Stimulated activated CD4-positive, alpha-beta T cell treated with anti-CD3 and anti-CD28 coated beads, Interleukin-12 subunit alpha, Interleukin-12 subunit beta, amount 100 ng/mL, for 24 hours (primary cell): ENCODE measurements at places on chromosomes 11 and 22.

DNA sequence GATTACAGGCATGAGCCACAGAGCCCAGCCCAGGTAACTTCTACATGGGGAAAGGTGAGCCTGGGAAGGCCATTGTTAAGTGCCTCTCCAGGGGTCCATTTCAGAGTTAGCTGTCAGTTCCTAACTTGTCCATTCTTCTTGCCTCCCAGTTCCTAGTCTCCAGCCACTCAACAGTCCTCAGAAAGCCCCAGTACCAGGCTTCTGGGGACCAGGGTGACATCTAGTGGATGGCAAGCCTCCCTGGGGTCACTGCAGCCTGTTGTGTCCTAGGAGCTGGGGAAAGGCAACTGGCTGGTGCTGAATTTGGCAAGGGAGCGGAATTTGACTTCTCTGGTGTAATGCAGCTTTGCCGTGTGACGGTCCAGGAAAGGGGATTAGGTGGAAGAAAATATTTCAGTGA is 2.1 kb downstream of the LGALS12 start:
- no peak for DNase-seq

DNA sequence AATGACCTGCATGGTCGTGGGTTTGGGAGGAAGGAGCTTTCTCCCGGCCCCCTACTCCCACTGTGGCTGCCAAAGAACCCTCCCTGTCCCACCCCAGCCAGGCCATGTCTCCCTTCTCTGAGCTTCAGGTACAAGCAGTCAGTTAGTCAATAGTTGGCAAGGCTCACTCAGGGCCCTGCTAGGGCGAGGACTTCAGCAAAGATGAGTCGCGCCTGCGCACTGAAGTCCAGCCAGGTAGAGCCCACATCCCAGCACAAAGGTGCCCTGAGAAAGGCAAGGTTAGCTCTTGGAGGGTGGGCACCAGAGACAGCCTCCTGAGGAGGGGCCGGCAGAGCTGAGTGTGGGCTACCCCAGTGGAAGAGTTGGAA is 11.1 kb downstream of the C11orf86 start:
- no peak for DNase-seq

DNA sequence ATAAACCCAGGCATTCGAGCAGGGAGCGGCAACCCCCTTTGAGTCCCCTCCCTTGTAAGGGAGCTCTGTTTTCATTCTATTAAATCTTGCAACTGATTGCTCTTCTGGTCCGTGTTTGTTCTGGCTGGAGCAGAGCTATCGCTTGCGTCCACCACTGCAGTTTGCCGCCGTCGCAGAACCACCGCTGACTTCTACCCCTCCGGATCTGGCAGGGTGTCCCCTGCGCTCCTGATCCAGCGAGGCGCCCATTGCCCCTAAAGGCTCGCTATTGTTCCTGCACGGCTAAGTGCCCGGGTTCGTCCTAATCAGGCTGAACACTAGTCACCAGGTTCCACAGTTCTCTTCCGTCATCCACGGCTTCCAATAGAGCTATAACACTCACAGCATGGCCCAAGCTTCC is 10.4 kb upstream of the MS4A7 start:
- DNase-seq = no peak

GRCh38 chr11:65440831-65441499 is 18.4 kb downstream of the NEAT1 start:
- DNase-seq = no peak

- no peak for DNase-seq
These were observed 79.5 kb upstream of the TTC12 start for GRCh38 chr11:113234888-113235287.

- no peak for DNase-seq
These were observed 16.0 kb upstream of the TMA7B start for GRCh38 chr22:39943953-39944872.

GRCh38 chr11:57146301-57146700 is 35.5 kb upstream of the LRRC55 start:
- DNase-seq = no peak

- DNase-seq = no peak
These were observed 5.3 kb downstream of the SIDT2 start for GRCh38 chr11:117183724-117184349.

DNA sequence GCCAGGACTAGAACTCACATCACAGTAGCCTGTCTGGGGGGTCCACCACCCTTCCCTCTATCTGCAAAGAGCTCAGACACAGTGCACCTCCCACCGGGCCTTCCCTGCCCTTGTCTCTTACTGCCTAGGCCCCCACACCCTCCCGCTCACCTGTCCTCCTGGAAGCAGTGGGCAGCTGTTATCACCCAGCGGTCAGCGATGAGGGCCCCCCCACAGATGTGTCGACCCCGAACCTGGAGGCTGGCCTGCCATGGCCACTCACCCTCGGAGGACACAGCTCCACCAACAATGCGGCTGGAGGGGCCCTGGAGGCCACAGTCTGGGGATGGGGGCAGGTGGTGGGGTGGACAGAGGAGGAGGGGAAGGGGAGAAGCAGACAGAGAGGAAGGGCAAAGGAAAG is 18.8 kb downstream of the KCTD17 start:
- no peak for DNase-seq

- DNase-seq = no peak
These were observed 1.4 kb downstream of the PLXNB2 start for GRCh38 chr22:50305923-50306566.

GRCh38 chr22:22069450-22070370 is 87.1 kb upstream of the TOP3B start:
- no peak for DNase-seq

- no peak for DNase-seq
These were observed 37.1 kb upstream of the SWAP70 start for GRCh38 chr11:9626496-9627394.

GRCh38 chr11:44931466-44931865 is 19.2 kb downstream of the TP53I11 start:
- DNase-seq = no peak

DNA sequence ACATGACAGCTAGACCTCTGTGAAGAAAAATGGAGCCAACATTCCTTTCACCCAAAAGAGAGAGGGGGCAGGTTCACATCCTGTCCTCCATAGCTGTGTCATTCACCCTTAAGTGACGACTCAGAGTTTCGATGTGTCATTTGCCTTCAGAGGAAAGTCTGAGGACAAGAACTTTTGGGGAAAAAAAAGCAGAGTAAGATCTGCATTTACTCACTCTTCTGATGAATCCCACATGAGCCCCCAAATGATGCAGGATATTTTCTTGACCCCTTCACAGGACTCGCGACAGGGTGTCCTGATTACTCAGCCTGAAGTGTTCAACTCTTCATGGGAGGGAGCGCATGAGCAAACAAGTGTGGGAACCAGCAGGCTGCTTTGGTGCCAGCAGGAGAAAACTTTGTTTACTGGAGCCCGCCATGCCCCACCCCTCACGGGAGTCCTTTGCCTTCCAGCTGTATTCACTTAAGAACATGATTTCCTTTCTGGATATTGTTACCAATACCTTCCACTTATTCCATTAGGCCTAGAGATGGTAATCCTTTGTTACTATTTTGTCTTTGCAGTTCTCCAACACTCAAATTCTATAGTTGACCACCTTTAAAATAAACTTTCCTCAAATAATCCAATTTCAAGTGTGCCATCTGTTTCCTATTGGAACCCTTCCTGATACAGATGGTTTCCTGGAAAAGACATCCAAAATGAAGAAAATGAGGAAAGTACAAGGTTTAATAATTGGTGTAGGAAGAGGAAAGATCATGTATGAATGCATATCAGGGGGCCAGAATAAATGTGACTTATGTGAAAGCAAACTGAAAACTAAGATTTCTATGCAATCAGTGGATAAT is 729.8 kb downstream of the FAM181B start:
- DNase-seq = no peak

DNA sequence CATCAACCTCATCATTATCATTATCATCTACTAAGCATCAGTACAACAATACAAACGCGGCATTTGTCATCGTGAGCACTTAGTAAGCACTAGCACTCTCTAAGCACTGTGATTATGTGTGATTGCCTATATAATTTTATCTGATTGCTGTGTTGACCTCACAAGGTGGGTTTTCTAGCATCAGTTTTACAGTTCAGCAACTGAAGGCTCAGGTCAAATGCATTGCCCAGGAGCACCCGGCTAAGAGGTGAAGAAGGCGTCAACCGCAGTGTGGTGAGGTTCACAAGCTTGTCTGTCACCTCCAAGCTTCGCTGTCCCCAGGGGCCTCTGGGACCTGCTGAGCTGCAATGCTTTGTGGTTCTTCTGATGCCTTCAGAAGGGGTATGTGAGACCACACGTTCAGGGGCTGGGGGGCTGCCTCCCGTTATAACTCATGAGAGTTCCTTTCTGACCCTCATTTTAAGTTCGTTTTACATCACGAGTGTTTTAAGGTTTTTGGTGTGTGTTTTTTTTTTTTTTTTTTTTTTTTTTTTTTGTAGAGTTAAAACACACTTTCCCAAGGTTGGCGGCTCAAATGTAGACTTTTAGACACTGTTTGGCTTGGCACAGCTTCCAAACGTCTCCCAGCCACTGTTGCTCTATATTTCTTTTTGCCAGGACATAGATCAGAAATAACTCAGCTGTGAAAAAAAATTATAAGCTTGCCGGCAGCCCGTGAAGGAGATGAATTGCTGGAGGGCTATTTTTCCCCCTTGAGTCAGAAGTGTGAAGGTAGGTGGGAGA is 33.8 kb upstream of the SCUBE1 start:
- no peak for DNase-seq

DNA sequence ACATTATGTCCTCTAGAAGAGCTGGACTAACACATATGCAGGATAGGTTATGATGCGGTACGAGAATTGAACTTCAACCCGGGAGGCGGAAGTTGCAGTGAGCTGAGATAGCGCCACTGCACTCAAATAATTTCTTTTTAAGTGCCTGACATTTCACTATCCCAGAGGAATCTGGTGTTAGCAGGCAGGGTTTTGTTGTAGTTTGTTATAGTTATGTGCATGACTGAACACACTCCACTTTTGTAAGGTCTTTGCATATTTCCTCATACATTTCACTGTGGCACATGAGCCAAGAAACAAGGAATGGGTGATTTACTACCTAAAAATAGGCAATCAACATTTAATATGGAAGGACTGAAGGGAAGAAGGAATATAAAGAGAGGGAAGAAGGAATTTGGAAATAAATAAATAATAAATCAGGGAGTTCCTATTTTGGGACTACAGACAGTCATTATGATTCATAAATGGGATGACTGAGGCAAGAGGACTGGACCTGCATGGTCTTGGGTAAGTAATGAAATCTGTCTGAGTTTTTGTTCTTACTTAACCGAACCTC is 8.7 kb upstream of the HIPK3 start:
- DNase-seq = no peak

DNA sequence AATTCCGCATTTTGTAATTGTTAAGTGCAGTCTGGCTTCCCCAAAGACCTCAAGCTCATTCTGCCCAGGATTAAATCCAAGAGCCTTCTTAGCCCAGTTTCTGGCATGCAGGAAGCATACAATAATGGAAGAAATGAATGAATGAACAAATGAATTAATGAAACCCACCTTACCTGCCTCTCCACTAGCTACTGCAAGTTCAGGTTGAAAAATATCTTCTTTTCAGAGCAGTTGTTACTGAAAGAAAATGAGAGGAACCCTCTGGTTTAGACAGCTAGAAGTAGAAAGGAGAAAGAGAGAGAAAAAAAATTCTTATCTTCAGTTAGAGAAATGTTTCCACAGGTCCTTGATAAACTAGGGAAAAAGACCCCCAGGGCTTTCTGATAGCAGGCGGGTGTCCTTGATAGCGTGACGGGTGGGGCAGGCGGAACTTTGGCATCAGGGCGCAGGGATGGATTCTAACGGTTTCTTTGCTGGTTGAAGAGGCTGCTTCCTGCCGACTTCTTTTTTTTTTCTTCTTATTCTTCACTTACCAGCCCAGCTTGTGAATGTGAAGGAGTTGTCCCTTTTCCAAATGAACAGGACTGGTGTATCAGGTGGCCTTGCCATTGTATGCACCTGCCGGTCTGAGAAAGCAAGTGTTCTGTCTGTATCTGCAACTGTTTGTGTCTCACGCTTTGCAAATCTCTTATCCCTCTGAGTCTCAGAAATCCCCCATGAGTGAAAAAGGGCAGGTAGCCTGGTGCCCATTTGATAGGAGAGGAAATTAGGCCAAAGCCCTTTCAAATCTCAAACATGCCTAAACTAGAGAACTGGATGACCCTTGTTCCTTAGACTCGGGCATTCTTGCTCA is 10.0 kb downstream of the LMO2 start:
- no peak for DNase-seq

DNA sequence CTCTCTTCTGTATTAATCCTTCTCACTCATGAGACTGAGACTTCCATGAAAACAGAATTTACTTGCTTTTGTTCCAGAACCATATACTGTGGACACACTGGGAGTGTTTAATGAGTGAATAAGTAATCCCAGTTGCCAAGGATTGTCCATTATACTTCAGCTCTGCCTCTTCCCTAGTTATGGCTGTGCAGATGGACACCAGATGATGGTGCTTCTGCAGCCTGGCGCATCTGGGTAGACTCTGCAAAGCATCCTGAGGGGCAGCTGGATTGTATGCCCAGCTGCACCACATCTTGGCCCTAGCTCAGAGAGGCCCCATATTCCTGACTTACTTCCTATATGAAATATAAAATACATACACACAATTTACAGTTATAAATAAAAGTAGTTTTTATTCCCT is 43.5 kb downstream of the DBX1 start:
- DNase-seq = no peak

GRCh38 chr22:38823076-38823475 is 20.8 kb downstream of the NPTXR start:
- DNase-seq = no peak

DNA sequence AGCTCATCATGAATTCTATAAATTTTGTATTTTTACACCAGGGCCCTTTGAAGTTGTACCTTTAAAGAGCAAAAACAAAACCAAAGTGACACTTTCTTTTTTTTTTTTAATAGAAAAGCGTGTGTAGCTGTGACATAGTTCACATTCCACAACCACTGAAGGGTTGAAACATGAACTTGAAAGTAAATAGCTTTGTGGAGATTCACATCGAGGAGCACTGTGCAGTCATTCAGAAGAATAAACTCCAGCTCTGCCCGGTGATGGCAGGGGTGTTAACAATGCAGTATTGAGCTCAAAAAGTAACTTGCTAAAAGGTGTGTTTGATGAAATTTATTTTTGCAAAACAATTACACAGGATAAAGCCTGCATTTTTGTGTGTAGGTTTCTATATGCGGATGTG is 1166.2 kb downstream of the TBC1D22A start:
- no peak for DNase-seq

DNA sequence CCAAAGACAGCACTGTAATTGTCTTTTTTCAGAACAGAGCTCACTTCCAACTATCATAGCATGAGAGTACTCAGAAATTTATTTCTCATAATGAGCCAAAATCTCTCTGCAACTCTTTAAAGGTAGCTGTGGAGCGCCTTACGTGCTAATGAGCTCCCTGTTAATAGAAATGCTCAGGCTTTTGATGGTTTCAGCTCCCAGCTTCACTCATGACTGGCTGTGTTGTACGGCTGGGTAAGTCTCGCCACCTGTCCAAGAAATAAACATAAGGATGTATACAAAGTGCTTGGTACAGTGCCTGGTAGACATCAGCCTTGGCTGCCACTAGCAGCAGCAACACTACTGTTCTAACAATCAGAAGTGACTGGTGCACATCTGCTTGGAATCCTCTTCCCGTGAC is 109.4 kb downstream of the LDLRAD3 start:
- DNase-seq = no peak

- DNase-seq = no peak
These were observed 1.0 kb upstream of the PLAAT2 start for GRCh38 chr11:63564056-63564774.

- DNase-seq = no peak
These were observed 563 bp upstream of the ENDOD1 start for GRCh38 chr11:95088946-95089619.
